ENCODE measurements at places on chromosomes 5 and 9.

- no peak for DNase-seq
Observed at GRCh38 chr9:107953556-107954125, 464.1 kb upstream of the KLF4 start.

DNA sequence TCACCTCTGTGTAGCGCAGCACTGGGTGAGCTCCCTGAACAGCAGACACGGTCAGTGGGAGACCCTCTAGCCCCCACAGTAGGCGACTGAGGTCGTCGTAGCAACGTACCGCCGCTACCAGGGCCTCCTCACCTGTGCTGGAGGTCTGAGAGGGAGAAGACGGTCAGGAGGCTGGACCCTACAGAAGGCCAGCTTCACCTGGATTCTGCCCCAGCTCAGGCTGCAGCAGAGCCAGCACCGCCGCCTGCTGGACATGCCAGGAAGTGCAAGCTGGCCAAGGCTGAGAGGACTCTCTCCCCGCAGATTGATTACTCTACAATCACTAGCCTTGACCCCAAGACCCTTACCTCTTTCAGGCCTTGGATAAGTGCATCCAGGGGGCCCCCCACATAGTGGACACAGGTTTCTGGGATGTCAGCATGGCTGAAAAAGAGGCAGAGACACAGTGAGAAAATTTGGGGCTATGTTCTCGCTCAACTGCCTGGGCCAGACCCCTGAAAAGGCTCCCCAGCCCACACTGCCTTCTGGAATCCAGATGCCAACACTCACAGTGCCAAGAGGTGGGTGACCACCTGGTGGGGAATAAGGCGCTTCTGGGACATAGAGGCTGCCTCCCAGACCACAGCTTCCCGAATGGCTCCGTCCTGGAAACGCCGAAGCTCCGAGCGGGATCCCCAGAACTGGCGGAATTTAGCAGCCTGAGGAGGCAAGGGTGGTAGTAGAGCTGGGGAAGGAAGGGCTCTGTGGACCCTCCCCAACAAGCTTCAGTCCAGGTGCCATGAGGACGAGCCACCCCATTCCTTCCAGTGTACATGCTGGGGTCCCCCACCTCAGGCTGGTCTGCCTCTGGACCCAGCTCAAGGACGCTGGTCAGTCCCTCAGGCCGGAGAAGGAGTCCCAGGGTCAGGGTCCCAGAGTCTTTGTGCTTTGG, 6.9 kb downstream of the NOL6 start:
- DNase-seq, result no peak

DNA sequence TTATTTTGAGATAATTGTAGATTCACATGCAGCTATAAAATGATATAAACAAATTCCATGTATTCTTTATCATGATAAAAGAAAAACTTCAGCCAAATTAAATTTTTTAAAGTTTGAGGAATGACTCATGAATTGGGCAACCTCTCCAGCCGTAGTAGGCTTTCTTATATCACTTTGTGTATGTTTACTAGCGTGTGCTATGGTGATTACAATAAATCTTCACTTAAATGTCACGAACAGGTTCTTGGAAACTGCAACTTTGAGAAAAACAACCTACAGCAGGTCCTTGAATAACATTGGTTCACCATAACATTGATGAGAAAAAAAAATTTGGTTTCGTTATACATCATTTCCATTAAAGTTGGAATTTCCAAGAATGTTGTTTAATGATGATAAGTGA, 730.9 kb upstream of the TYRP1 start:
- DNase-seq, result no peak

- no peak for DNase-seq
Observed at GRCh38 chr5:106755789-106756188, 914.9 kb downstream of the EFNA5 start.

DNA sequence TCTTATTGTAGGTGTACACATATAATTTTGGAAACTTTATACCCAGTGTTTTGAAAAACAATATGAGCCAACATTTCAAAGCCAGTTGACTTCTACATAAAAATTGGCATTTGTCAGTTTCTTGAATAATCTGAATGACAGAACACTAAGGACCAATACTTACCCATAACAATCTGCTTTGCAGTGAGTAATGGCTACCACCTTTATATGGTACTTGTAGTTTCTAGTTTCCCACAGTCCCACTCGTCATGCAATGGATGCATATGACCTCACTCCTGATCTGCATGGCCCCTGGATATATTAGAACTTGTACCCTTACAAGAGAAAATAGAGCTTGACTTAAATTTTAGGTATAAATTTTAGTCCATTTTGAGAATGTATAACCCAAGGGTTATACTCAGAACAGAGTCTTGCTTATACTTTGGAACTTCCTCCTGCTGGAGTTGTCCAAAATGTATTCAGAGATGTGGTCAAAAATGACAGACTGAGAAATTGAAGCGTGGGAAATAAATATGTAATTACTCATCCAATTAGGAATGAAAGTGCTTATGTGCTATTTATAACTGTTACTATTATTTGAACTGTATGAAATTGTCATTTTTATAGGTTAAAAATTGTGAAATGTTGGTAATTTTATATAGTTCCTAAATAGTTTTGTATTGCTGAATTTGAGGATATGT, 19.5 kb downstream of the XRCC4 start:
- no peak for DNase-seq

- no peak for DNase-seq
Observed at GRCh38 chr5:15489571-15490235, 10.3 kb upstream of the FBXL7 start.

DNA sequence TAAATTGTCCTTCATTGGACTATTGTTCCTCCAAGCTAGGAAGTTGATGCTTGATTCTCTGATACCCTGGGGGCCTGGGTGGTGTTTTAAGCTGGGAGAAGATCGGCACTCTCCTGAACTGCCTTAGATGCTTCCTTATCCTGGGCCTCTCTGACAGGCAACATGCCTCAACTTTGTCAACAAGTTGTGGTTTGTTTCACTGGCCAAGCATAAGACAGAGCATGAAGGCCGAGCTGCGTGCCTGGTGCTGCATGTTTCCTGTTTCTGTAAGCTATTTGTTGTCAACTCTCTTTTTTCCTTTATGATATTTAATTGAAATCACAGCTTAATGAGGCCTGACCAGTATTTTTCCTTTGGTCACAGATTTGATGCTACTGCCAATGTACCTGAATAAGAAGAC, 187.6 kb upstream of the TNC start:
- no peak for DNase-seq

DNA sequence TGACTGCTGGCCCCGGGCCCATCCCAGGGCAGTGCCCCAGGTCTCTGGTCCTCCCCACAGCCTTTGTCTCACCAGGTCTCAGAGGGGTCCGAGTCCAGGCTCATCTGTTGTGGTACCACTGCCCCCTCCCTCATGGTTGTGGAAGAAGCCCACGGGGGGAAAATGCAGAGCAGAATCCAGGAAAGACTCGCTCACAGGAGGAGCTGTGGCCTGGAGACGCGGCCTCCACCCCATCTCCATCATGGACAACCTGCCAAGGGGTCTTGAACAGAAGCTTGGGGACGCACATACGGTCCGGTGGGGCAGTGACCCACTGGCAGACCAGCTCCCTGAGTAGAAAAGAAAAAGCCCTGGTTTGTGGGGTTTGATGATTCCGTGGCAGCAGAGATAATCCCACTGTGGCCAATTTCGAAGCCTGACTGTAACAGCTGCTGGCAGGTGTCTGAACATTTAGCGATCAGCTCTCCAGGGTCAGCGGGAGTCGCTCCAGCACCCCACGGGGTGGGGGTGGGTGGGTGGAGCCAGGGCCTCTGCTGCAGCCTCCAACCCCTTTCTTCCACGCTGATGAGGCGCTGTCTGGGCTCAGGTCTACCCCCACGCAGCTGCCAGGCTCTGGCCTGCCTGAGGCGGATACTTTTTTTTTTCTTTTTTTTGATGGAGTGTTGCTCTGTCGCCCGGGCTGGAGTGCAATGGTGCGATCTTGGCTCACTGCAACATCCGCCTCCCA, 1.9 kb upstream of the GRIN1 start:
- DNase-seq, result no peak

GRCh38 chr9:136434580-136435169, 5.0 kb downstream of the INPP5E start:
- no peak for DNase-seq

DNA sequence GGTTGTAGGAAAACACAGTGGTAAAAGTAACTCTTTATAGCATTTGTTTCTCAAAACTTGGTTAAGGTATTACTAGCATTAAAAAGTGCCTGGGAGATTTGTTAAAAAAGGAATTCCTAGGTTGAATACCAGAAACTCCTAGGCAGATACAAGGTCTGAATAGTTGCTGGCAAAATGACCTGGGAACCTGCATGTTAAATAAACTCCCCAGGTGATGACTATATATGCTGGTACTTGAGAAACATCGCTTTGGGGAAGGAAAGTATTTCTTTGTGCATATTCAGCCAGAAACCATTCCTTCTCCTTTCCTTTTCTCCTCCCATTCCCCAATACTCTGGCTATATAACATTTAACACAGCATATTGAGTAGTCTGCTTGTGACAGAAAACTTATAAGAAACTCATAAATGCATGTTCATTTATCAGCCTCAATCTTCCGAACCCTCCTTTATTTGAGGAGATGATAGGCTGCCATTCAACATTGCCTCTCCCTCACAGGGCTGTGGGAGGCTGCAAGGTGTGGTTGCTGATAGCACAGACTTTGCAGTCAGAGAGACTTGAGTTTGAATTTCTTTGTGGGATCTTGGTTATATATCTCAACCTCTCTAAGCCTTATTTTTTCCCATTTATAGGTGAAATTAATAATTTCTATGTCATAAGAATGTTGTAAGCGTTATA, 28.7 kb downstream of the PCSK1 start:
- no peak for DNase-seq

DNA sequence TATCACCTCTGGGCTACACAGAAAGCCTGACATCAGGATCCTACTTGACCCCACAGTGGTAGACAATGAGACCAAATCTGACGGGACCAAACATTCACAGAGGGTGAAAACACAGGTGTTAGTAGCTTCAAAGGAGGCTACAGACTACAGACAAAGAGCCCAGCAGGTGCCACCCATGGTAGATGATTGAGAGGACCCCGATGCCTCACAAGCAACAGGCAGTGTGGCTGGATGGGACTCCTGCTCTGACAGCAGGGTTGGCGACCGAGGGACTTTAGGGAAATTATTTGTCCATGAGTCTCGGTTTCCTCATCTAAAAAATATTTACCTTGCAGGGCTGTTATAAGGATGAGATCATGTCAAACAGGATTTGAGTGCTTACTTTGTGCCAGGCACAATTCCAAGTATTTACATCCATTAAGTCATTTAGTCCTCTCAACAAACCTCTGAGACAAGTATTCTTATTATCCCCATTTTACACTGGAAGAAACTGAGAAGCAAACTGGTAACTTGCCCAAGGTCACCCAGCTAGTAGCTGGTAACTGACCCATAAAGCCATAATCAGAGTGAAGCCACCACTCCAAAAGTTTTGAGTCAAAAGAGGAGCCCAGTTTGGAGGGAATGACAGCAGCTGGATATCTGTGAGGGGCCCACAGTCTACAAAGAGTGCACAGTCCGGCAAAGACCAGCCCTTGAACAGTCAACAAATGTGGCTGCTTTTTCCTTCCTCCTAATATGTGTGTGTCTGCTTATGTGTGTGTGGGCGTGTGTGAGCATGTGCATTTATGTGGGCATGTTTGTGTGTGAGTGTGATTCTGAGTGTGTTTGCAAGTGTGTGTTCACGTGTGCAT, 502.0 kb downstream of the BNC2 start:
- DNase-seq, result no peak

GRCh38 chr9:19154135-19154612, 26.9 kb upstream of the PLIN2 start:
- DNase-seq, result no peak

DNA sequence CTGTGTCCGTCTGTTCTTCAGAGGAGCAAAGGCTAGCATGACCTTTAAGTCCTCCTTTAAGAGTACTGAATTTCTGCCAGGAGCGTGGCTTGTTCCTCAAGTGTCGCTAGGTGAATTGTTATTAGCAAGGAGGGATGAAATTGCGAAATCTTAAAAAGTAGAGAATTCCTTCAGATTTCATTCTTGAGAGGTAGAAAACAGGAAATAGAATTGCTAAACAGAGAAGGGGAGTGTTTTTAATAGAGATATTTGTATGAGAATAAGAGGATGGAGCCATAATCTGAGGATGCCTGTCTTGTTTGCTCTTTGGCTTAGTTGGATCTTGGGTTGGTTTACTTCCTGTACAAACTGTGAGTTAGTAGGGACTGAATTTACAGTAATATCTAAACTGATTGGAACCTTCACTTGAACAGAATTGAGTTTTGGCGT, 39.2 kb downstream of the EXOSC2 start:
- DNase-seq, result no peak

- DNase-seq, result no peak
Observed at GRCh38 chr9:121735793-121736770, 84.6 kb downstream of the DAB2IP start.

DNA sequence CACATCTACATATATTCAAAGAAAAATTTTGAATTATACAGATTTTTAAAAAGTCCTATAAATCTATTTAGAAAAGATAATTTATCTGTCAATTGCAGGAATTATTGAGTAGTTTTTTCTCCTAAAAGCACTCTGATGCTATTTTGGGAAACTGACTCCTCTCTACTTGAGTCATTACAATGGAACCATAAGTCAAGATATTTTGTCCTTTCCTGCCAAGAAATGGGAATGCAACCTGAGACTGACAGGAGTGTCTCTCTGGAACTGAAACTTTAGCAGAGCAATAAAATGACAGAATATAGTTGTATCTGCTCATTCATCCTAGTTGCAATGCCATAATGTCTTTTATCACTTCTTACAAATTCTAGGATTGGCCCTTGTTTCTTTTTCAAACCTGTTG, 48.6 kb downstream of the CARTPT start:
- no peak for DNase-seq

DNA sequence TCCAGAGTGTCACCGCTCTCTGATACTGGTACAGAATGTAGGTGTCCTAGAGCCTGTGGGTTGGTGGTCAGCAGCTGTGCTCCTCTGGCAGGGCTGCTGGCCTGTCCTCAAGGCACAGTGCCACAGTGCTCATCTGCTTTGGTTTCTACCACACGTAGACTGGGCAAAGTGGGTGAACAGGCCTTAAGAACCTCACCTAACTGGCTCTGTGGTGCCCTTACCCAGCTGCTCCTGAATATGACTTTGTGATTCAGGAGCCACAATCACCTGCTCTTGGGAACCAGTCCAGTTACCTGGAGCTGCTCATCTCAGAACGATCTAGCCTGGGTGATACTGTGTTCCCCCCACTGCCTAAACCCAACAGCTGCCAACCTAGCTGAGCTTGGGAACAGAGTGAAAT, 6.4 kb downstream of the NOP16 start:
- DNase-seq, result no peak

GRCh38 chr5:6544561-6544935, 88.3 kb downstream of the NSUN2 start:
- no peak for DNase-seq

- DNase-seq, result no peak
Observed at GRCh38 chr5:80860924-80861613, 99.1 kb upstream of the RASGRF2 start.

GRCh38 chr5:28710360-28710759, 1672.0 kb upstream of the CDH9 start:
- no peak for DNase-seq

GRCh38 chr5:1868886-1869475, 13.7 kb downstream of the IRX4 start:
- DNase-seq, result no peak
